ENCODE measurements at places on chromosomes 7 and 10. TPM values are rescaled to one million over a fixed set of nuclear protein-coding genes. Genes with fewer than 3 reads are reported as not detected.
A peak's percentile ranks its signal among the peaks of the same experiment; 100 is the strongest.

DNA sequence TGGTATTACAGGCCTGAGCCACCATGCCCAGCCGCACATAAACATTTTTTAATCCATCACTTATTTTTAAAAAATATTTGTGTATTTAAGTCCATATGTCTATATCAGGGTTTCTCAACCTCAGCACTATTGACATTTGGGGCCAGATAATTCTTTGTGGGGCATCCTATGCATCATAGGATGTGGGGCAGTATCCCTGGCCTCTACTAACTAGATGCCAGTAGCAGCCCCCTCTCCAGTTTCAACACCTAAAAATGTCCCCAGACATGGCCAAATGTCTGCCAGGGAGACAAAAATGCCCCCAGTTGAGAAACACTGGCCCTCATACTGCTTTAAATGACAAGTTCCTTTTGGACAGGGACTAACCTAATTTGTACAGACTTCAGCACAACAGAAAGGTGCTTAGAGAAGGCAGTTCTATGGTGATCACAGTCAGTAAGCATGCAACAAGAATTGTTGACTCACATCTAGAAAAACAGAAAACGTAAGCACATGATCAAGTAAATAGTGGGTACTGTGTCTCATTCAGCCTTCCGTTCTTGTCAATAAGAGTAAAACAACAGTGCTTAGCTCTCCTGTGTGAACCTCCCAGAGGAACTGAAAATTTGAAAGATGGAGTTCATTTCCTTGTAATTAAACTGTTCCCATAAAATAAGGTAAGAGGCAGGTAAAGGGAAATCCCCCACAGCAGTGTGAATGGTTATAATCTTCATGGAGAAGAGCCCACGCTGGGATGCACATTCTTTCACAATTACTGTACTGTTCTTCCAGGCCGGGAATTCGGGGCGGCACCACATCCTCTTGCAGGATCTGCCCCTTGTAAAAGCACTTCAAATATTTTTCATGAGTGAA is 17.3 kb upstream of the ADRB1 start:
- ATAC-seq, result no peak

DNA sequence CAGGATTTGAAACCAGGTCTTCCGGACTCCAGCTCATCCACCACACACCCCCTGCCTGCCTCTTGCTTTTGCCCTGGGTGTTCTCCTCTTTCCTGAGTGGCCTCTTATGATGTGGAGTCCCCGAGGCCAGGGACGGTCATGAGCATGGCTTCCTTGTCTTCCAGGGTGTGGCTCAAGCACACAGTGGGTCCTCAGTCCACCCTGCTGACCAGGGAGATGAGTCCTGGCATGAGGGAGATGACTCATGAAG is 32.8 kb downstream of the DNAJB12 start:
- ATAC-seq, result no peak

- no peak for ATAC-seq
These were observed 31.4 kb downstream of the ANK3 start for GRCh38 chr10:60358282-60358681.

DNA sequence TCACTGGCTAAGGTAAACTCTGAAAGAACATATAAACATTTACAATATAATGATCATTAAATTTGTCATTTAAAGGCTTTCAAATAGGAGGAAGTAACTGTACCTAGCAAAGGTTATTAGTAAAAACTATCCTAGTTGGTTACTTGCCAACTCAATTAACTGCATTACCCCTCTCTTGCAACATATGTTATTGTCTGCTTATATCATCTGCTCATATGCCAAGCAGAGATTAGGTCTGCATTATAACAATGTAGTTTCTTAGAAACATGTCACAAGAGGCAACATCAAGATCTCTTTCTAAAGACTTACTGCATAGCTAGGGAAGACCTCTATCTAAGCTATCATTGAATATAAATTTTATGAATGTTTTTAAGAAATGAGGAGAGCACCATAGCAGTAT is 132.5 kb downstream of the RELN start:
- ATAC-seq, result no peak

DNA sequence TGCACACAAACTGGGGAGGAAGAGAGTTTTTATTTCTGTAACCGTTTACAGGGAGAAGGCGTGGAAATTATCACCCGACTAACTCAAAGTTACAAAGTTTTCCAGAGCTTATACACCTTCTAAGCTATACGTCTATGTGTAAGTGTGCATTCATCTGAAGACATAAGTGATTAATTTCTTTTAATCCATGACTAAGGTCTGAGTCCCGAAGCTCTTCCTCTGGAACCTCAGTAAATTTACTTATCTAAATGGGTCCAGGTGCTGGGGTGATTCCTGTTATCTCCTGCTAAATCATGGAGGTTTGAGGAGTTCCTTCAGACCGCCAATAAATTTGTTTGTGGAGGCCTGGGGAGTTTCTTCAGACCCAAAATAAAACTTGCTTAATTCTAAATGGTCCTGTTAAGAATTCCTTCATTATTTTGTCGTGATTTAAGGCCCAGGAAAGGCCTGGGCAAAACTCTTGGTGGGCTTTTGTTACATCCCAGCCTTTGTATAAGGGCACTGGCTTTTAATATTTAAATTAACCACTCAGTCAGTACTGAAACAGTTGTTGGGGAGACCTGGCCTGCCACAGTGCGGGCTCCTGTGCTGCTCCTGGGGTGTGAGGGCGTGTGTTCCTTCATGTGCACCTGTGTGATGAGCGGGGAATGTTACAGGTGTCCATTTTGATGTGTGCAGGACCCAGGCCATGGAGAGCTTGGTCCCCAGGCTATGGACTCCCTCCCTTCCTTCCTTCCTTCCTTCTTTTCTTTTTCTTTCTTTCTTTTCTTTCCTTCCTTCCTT is 5.8 kb upstream of the METTL27 start:
- ATAC-seq, result no peak

DNA sequence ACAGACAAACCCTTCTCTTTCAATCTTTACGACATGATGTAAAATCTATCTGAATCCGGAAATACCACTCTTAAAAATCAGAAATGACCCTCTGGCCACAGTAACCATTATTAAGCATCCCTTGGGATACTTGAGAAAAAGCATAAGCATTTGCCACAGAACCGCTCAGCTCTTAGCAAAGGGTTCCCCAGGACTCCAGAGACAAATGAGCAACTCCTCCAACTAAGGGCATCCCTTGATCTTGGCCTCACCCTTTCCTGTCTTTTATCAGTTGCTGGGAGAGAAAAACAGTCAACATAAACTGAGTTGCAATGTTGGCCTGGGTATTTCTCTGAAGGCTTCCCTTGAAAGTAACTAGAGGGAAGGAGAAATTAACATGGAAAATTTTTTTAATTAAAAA is 3.5 kb downstream of the PDLIM1 start:
- no peak for ATAC-seq

GRCh38 chr10:121403527-121403926 is 194.7 kb downstream of the FGFR2 start:
- no peak for ATAC-seq

- no peak for ATAC-seq
These were observed 235.2 kb upstream of the ZWINT start for GRCh38 chr10:56596257-56596656.

GRCh38 chr10:90470966-90471365 is 386.9 kb downstream of the HTR7 start:
- no peak for ATAC-seq

- no peak for ATAC-seq
These were observed 231.0 kb downstream of the KIAA1217 start for GRCh38 chr10:24439935-24440334.

DNA sequence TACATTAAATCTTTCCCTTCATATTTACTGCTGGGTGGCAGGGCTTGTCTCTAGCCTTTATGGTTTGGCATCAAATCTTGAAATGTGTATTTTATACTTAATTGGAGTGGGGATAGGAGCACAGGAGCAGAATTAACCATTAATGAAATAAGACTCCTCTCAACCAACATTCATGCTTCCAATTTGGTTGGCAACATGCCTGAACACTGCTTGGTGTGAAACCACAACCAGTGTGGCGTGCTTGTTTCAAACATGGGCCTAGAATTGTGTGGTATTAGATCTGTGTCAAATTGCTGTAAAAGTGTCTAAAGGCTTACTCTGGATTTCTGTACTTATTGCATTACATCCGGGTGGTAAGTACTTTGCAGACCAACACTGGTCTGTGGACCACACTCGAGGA is 25.1 kb upstream of the VPS41 start:
- no peak for ATAC-seq

GRCh38 chr10:97298223-97298571 is 5.8 kb upstream of the ARHGAP19 start:
- no peak for ATAC-seq

- ATAC-seq, result no peak
These were observed 7.6 kb downstream of the CYCS start for GRCh38 chr7:25117226-25118047.

- no peak for ATAC-seq
These were observed 3.4 kb upstream of the CLDN15 start for GRCh38 chr7:101241015-101241363.

DNA sequence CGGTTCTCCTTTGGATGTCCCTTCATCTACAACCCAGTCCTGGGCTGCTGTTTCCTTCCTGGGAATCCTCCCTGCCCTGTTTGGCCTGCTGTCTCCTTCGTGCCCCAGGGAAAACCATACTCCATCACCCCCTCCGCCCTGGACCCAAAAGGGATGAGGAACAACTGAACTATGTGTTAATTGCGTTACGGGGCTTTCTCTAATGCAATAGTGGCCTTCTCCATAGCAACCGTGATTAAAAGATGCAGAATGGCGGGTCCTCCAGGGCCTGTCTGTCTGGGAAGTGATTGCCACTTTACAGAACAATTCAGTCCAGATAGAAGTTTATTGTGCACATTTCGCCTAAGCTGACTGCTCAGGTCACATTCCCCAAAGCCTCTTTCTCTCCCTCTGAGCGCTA is 112.0 kb upstream of the FGFR2 start:
- ATAC-seq, result peak; percentile 39

DNA sequence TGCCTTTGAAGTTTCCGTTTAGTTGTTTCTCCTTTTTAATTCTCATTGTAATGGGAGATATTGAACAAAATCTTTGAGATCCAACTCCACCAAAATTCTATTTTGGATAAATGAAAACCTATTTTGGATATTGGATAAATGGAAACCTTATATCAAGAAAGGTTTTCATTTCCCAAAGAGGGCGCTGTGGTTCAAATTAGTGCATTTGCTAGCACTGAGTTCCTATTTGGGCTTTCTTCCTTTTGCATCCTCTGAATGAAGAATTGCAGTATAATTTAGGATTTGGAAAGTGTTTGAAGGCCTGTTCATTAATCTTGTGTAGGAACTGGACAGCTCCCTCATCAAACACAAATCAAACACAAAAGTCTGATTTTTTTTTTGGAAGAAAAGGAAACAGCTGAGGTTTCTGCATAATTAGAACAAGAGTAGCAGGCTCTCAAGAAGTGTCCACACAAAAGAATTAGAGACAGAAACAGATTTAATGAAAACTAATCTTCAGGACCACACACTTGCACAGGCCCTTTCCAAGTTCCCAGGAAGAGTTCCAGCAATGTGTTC is 80.8 kb upstream of the KLF14 start:
- no peak for ATAC-seq

DNA sequence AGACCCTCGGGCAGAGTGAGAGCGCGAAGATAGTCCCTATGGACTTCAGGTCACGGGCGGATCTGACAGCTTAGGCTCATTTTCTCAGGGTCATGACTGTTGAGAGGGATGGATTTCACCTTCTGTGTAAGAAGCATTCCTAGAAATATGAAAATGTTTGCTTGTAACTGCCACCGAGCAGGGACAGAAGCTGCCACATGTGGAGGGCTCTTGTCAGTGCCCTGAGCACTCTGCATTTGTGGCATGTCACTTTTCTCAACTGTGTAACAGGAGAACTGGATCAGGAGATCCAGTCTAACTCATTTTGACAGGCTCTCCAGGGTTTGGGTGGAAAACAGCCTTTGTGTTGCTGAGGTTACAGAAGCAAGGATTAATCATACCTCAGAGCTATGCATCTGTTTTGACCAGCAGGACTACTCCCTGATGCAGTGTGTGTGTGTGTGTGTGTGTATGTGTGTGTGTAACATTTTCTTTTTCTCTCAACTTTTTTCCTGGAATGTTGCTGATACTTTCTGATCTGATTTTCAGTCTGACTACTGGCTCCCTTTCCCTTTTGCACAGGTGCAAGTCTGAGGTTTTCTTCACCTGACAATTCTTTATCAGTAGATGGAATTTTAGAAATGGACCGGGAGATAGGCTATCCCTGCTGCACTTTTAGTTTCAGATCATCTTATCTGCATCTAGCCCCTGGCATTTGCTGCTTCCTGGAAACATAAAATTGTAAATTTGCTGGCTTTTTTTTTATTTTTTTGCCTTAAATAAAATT is 183.3 kb downstream of the STK31 start:
- no peak for ATAC-seq

- peak; percentile 82 for ATAC-seq
These were observed 277.6 kb downstream of the REEP3 start for GRCh38 chr10:63798599-63799498.

- no peak for ATAC-seq
These were observed 1018.6 kb upstream of the LRRTM3 start for GRCh38 chr10:65907199-65907712.

- ATAC-seq, result no peak
These were observed 23.1 kb downstream of the SHH start for GRCh38 chr7:155789001-155789725.

- peak; percentile 60 for ATAC-seq
These were observed 669 bp downstream of the PI4K2A start for GRCh38 chr10:97640868-97641811.

DNA sequence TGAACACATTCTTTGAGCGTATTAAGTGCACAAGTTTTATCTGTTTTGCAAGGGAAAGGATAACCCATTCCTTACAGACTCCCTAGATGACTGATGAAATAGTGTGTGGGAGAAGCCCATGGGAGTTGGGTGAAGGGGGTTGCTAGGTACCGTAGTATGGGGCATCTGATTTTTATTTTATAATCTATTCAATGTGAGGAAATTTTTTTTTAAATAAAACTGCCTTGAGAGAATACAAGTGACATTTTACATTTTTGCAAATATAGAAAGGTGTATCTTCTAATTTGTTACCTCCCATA is 1.4 kb downstream of the BTAF1 start:
- no peak for ATAC-seq

DNA sequence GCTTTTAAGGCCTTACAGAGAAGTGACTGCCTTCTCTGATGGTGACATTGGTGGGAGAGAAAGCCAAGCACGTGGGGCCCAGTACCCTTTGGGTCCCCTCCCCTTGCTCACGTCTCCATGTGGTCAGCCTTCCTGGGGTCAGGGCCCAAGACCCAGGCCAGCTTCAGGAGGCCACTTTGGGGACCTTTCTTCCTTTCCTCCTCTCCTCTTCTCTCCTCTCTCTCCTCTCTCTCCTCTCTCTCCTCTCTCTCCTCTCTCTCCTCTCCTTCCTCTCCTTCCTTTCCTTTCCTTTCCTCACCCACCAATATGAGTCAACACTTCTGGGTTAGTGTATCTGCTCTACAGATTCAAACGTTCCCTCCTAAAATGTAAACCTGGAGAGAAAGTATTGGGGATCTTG is 96.9 kb upstream of the AGK start:
- ATAC-seq, result no peak

- peak; percentile 97 for ATAC-seq
These were observed 1.7 kb upstream of the ETV1 start for GRCh38 chr7:13990984-13991790.

- ATAC-seq, result no peak
These were observed 233.1 kb upstream of the PFKP start for GRCh38 chr10:2834214-2834613.

COL28A1 gene
- 20.7 TPM for total RNA-seq

NPC1L1 gene
- total RNA-seq, result not detected

MUC12 gene
- total RNA-seq, result not detected

SEC61A2 gene
- 5.9 TPM for total RNA-seq

SLC26A3 gene
- total RNA-seq, result 6.9 TPM

FAM53B gene
- 30.7 TPM for total RNA-seq

TM9SF3 gene
- 113 TPM for total RNA-seq

AKR1C4 gene
- not detected for total RNA-seq

MPP7 gene
- 22.9 TPM for total RNA-seq

ICA1 gene
- 7.0 TPM for total RNA-seq

BHLHA15 gene
- not detected for total RNA-seq

PCLO gene
- total RNA-seq, result 1.2 TPM

KCNH2 gene
- total RNA-seq, result 35.3 TPM

Data from gastroesophageal sphincter (tissue), 4 donors.